Cortex of kidney (tissue), 1 donor: ENCODE measurements at places on chromosomes 16 and 17.

- no peak for DNase-seq
Measured at GRCh38 chr17:61480414-61480807, 28.2 kb downstream of the TBX4 start.

DNA sequence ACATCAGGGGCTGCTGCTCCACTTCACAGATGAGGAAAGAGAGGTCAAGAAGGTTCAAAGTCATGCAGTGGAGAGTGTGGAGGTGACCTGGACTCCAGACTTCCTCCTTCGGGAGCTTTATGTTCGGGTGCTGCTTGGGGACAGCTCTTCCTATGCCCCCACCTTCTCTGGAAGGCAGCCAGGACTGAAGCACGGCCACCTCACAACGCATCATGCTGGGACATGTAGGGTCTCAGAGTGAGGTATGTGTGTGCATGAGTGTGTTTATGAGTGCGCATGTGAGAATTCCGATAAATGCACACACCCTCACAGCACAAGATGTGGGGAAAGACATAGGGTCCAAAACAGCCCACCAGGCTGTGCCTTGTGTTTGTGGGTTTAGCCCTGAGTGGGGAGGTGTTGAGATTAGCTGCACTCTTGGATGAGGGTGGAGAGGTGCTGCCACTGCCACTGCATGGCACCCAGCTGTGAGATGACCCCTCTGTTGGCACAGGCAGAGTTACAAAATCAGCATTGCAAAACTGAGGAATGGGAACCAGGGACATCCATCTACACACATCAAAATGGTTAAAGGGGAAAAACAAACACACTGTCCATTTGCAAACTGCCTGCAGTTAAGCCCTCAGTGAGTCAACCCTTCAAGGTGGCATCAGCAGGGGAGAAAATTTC, 367.4 kb downstream of the SEC14L1 start:
- DNase-seq = no peak

GRCh38 chr16:19162085-19162484, 6.0 kb upstream of the SYT17 start:
- no peak for DNase-seq

GRCh38 chr17:73705594-73705993, 61.3 kb upstream of the SDK2 start:
- DNase-seq = no peak

GRCh38 chr17:10931133-10931532, 93.2 kb upstream of the PIRT start:
- no peak for DNase-seq

DNA sequence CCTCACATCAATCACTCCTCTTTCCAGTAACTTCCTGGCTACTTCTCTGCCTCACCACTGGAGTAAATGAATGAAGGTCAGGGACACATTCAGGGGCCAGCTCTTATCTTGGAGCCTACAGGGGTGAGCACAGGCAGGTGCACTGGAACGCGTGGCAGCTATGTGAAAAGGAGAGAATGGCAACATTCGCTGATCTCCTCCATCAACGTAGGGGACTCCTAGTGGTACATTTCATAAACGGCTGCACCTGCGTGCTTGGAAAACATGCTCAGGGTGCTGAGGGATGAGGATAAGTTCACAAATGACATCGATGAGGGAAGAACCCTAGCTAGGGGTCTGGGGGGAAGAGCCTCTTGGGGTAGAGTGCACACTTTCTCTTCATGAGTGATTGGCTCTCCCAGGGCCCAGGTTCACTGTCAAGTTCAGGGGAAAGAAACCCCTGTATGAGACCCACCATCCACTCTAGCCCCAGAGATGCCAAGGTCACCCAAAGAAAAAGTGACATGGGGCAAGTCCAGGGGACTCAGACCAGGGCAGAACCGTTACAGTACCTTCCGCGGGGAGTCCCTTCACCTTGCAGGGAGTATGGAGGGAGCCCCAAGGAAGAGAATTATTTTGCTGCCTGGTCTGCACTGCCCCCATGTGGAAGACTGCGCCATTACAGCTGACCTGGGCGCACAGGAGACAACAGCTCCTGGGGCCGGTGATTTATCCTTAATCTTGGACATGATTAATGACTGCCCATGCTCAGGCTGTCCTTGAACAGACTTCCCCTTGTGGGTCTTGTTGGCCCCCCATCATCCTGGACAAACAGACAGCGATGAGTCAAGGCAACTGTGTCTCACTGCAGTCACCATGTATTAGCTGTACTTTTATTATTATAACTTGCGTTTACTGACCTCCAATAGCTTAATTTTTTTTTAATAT, 30.1 kb downstream of the VAC14 start:
- no peak for DNase-seq

- DNase-seq = no peak
Measured at GRCh38 chr17:8056232-8056975, 17.5 kb downstream of the ALOX15B start.

DNA sequence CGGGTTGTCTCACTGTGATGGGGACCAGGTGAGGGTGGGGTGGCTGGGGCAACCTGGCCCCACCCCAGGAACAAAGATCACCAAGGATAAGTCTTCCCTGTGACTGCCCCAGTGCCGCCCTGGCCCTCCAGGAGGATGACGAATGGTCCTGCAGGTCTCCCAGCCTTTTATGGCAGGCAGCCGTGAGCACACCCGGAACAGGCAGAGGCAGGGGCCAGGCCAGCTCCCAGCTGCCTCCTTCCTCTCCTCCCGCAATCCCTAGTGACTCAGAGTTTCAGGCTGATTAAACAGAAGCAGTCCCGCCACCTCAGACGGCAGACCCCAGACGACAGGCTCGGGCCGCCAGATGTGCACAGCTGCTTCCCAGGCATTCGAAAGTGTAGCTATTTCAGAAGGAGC, 13.3 kb downstream of the JUP start:
- no peak for DNase-seq

DNA sequence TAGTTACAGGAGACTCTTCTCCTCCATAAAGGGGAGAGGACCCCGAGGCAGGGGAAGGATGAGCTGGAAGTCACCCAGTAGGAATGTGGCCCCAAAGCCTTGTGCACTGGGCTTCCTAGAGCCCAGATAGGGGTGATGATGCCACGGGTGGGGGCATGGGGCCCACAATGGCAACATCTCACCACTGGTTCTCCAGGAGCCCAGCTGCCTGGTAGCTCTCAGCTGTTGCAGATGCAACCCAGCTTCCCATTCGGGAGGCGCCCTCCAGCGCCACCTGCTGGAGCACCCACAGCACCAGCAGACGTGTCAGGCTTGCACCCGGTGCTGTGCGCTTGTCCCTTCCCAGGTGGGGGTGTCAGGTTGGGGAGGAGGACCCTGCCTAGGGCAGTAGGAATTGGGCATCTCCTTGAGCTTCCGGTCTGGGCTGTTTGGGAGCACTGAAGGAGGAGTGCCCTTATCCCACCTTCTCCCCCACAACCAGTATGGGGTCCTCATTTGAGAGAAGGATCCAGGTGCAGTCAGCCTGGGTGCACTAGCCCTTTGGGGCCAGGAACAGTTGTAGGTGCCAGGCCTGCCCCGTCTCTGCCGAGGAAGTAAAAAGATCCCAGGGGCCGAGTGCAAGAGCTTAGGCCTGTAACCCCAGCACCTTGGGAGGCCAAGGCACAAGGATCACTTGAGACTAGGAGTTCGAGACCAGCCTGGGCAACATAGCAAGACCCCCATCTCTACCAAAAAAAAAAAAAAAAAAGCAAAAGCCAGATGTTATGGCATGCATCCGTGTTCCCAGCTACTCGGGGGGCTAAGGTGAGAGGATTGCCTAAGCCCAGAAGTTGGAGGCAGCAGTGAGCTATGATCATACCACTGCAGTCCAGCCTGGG, 14.4 kb downstream of the CDIPT start:
- DNase-seq = no peak

DNA sequence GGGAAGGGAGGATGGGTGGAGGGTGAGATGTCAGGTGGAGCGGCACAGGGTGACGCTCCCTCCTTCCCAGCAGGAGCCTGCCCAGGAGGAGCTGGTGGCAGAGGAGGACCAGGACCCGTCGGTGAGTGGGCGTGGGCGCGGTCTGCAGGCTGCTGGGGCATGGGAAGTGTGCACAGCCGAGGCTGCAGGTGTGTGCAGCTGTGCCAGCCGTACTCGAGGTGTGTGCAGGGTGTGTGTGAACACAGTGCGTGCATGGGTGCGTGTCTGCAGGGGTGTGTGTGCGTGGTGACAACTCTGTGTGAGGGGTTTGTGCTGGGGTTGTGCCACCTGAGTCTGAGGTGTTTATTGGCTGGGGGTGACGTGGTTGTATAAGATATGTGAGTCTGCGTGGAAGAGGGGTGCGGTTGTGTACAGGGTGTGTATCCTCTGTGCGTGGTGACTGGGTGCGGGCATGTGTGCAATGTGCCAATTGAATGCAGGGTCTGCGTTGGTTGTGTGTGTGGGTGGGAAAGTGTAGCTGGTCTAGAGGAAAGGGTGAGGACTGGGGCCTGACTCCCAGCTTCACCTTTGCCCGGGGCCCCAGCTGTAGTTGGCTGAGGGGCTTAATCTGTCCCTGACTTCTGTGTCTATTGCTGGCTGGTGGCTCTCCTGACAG, 670 bp downstream of the TNFSF12 start:
- no peak for DNase-seq

GRCh38 chr17:68539548-68540467, 27.6 kb downstream of the PRKAR1A start:
- no peak for DNase-seq

GRCh38 chr17:45302649-45303173, 14.1 kb downstream of the MAP3K14 start:
- no peak for DNase-seq

DNA sequence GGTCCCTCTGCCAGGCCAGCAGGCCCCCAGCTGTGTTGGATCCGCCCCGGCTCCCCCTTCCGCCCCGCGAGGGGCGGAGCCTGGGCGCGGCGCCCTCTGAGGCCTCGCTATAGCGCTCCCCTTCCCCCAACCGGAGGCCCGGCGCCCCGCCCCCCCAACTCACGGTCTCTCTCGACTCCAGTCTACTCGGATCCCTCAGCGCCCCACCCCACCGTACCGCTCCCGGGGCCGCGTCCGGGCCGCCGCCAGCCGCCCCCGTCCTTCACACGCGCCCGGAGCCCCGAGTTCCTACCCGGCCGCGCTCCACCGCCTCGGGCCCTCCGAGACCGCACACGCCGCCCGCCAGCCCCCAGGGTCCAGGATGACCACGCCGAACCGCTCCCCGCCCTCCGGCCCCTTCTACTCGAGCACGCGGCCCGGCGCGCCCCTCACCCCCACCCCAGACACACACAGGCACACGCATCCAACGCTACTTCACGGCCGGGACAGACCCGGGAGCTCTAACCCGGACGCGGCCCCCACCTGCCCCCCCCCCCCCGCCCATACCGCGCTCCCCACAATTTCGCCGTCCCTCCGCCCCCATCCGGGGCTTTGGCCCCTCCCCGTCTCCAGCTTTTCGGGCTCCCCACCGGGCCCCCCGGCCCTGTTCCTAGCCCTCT, 1.4 kb downstream of the PHF23 start:
- no peak for DNase-seq

GRCh38 chr16:7792346-7792745, 459.7 kb downstream of the RBFOX1 start:
- no peak for DNase-seq

DNA sequence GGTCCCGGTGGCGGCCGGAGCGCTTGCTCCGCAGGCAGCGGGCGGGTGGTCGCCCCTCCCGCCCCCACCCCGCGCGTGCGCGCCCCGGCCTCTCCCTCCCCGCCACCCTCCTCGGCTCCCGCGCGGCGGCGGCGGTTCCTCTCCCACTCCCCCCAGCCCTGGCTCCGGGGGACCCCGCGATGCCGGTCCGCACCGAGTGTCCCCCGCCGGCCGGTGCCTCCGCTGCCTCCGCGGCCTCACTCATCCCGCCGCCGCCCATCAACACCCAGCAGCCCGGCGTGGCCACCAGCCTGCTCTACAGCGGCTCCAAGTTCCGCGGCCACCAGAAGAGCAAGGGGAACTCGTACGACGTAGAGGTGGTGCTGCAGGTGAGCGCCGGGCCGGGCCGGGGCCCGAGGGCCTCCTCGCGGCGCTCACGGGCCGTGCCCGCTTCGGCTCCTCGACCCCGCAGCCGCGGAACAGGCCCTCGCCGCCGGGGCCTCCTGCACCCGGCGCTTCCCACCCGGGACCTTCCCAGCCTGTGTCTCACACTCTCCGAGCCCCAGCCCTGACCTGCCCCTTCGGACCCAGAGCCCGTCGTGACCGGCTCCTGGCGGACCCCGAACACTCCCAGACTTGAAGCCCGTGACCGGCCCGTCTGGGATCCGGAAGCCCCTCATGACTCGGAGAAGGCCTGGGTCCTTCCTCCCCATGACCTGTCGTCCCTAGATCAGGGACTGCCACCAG, 490 bp downstream of the GID4 start:
- no peak for DNase-seq

DNA sequence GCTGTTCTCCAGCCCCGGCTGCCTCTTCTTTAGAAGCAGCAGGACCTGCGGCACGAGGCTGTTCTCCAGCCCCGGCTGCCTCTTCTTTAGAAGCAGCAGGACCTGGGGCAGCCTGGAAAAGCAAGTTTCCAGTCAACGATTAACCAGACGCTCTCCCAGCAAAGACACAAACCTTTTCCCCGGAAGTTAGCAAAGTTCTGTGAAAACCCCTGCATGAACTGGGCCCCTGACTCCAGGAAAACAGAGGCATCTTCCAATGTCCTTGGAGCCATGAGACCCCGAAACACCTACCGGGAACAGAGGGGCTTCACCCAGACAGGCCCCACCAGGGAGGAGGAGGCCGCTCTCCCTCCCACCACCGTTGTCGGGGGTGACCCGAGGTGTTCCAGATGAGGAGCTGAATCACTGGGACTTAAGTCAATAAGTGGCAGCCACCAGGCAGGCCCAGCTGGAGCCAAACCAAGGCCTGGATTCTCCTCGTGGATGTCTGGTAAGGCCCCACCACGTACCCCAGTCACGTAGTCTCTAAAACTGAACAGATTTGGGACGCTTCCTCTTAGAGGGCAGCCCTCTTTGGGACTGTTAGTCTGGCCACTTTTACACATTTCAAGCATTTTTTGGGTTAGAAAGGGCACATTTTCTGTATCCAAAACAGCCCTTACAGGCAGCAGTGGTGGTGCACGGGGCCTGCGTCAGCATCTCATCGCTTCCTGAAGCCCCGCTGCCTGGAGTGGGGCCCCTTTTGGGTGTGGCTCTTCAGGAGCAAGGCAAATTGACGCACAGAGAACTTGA, at the start of gene RPH3AL:
Gene RPH3AL (minus strand): TSS at position 387 of the 792 bp plus-strand sequence. CDS start 25,264 bp downstream, outside the sequence.
- no peak for DNase-seq

DNA sequence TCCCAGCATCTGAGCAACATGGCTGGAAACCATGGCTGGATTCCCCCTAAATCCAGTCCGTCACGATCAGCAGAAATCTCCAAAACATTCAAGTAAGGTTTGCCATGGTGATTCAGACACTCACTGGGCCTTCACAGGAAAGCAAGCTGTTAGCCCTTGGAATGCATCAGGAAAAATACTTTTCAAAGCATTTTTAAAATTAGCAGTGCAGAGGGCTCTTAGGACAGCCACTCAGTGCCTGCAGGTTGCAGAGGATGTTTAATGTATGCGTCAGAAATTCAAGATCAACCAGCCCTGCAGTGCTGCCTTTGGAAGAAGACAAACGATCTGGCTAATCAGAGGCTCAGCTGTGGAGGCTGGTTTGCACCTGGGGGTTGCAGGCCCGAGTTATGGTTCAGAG, 50.3 kb downstream of the FOXL1 start:
- DNase-seq = no peak

DNA sequence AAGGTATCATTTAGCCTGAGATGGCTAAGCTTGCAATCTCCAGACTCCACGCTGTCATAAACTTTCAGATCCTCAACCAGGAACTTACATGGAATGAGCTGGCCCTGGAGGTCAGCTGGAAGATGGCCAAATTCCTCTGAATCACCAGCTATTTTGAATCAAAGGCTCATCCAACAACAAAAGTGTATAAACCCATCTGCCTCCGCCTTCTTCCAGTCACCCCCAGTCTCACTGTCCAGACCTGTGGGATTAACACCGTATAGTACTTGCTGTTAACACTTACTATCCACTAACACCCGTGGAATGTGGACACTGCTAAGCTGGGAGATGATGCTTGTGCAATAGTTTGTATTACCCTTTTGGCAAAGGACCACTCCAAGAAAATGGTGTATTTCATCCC, 1.9 kb upstream of the LCMT1 start:
- DNase-seq = no peak
